Activated naive CD4-positive, alpha-beta T cell treated with anti-CD3 and anti-CD28 coated beads, Interleukin-2, amount 50 U/mL, for 72 hours (primary cell): ENCODE measurements at places on chromosomes 5 and 9. TPM values are rescaled to one million over a fixed set of nuclear protein-coding genes. Genes with fewer than 3 reads are reported as not detected.
A peak's percentile ranks its signal among the peaks of the same experiment; 100 is the strongest.

CCNO gene
- not detected for total RNA-seq

ZNG1F gene
- 18.1 TPM for total RNA-seq

PPP3R2 gene
- not detected for total RNA-seq

CDO1 gene
- not detected for total RNA-seq

EPB41L4A gene
- total RNA-seq, result not detected

NPR3 gene
- not detected for total RNA-seq

GLRA1 gene
- total RNA-seq, result not detected

DNA sequence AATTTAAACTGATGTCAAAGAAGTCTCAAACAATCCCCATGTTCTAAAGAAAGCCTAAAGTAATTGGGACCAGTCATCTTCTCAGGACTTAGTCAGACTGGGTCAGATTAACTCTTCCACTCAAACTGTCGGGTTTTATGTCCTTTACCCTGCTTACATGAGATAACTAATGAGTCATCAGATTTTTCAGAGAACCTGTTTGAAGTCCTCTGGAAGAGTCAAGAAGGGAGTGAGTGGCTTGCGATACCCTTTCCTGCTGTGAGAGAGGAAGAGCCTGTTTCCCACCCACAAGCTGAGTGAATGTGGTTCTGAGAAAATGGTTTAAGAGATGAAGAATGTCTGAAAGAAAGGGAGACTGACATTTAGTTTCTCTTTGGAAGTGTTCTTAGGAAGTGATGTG, 1866.7 kb upstream of the C9orf72 start:
- no peak for DNase-seq

DNA sequence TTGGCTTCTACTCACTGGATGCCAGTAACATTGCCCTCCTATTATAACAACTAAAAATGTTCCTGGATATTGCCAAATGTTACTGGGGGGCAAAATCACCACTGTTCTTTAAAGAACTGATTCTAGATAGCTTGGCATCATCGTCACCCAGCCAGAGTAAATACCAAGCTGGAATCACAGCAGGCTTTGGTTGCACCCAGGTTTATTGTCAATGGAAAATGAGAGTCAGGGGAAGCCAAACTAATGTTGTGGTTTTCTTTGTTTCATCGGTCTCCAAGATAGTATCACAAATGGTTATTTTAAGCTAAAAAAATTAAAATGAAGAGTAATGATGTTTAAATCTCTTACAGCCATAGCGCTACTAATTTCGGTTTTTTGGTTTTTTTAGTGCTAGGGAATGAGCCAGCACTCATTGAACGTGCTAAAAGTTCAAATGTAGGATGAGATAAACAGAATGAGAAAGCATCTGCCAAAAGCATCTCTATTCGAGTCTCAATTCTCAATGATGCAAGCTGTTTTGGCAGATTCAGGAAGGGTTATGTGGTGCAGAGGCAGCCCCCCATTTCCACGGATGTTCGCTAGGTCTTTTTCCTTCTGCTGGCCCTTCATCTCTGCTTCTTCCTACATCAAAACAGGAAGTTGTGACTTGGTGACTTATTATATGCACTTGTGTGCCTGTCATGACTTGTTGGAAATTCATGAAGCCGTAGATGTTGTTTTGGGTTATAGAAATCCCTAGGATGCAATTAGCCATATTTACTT, 558.0 kb downstream of the EBF1 start:
- DNase-seq, result no peak

DNA sequence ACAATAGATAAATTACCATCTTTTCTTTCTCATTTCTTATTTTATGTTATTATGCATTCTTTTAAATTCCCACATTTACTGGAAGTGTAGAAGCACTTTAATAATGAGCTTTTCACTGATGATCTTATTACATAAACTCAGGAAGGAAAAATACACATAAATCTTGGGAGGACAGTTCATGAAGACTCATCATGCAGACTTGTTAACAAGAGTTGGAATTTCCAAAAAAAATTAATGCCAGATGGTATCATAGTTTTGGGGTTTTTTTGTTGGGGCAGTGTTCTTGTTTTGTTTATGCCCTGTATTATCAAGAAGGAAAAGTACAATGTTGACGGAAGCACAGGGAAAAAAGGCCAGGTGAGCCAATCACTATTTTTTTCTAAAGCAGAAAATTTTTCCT, 35.1 kb downstream of the CEMIP2 start:
- DNase-seq, result no peak

- no peak for DNase-seq
Observed at GRCh38 chr9:94600258-94600657, 6.6 kb upstream of the FBP2 start.

- DNase-seq, result no peak
Observed at GRCh38 chr9:84258371-84258770, 82.2 kb downstream of the SLC28A3 start.

DNA sequence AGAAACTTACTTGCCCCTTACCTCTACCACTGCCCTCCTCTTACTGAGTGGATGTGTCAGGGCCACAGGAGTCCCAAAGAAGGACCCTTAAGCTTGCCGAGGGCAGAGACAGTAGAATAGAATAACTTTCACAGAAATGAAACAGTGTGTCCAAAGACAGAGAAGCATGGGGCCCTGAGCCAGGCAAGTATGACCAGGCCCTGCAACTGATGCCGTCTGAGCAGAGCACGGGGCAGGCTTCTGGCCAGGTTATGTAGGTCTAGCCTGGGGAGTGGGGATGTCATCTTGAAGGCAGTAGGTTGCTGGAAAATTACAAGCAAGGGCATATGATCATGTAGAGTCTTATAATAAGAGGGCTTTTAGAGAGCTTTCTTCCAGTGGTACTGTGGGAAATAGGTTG, 415.4 kb downstream of the KDM4C start:
- DNase-seq, result no peak

DNA sequence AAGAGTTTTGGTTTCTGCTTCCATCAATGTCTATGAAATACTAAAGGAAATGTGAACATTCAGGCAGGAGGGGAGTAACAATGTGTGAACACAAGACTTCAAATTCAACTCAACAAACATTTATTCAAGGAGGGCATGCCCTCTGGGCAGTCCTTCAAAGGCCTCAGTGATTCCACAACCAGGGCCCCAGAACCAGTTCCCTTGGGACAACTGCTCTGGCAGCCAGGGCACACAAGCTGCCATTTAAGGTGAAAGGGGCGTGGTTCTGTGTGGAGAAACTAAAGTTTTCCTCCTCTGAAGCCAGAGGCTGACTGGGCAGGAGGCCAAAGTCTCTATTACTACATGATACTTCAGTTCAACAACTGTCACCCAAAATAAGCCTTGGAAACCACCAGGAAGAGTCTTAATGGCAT, 3.2 kb downstream of the RBM18 start:
- no peak for DNase-seq

- DNase-seq, result no peak
Observed at GRCh38 chr9:31807574-31808256, 576.7 kb upstream of the ACO1 start.

DNA sequence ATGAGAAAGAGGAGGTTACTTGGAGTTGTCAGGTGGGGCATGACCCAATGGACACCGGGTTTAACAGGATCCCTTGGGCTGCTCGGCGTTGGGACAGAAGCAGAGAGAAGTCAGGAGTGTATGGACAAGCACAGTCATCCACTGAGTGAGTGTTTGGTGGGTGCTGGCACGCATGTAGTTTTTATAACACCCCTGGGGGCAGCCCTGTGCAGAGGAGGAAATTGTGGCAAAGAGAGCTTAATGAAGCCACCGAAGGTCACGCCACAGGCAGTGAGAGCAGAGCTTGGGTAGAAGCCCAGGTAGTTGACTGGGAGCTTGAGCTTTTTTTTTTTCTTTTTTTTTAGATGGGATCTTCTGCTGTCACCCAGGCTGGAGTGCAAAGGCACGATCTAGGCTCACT, 43.2 kb upstream of the IER5L start:
- DNase-seq, result no peak

DNA sequence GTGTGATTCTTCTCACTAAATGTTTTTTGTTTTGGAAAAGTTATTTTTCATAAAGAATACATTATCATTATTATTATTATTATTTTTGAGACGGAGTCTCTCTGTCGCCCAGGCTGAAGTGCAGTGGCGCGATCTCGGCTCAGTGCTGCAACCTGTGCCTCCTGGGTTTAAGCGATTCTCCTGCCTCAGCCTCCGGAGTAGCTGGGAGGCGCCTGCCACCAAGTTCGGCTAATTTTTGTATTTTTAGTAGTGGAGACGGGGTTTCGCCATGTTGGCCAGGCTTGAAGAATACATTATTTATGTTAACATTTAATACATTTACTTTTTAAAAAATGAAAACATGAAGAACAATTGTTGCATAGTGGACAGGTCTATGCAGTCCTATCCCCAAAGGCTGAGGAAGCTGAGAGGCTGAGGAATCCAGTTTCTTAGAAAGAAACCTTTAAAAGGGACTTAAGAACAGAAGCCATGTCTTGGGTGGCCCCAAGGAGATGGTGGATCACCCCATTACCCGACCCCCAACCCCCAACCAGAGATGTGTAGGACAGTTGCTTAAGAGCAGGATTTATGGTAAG, 2.0 kb downstream of the TMEM38B start:
- DNase-seq, result no peak

- DNase-seq, result no peak
Observed at GRCh38 chr5:35847491-35847890, 9.2 kb upstream of the IL7R start.

- DNase-seq, result no peak
Observed at GRCh38 chr9:95090871-95091577, 226.5 kb downstream of the FANCC start.

GRCh38 chr9:127360829-127361228, 36.1 kb upstream of the SLC2A8 start:
- DNase-seq, result no peak

DNA sequence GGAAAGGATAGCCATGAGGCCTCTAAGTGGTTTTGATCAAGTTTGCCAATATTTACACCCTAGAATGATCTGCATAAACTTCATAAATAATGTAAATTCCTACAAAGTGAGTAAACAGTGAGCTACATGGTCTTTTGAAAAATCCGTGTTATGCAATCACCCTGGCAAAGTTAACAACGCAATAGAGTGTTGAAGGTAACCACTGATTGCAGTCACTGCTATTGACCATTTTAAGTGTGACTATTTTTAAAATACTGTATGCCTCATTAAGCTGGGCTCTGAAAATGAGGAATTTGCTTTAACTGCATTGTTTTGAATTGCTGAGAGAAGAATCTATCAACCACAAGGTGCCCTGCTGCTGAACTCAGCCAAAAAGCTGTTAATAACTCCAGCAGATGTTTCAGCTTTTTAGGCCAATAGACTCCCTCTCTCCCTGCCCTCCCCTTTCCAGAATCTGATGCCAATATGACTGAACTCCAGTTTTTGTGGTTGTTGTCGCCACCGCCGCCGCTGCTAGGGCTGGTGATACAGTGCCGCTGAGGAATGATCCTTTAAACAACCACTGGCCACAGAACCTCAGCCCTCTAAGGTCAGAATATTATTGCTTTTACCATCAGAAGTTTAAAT, 35.3 kb upstream of the SMARCA2 start:
- no peak for DNase-seq

DNA sequence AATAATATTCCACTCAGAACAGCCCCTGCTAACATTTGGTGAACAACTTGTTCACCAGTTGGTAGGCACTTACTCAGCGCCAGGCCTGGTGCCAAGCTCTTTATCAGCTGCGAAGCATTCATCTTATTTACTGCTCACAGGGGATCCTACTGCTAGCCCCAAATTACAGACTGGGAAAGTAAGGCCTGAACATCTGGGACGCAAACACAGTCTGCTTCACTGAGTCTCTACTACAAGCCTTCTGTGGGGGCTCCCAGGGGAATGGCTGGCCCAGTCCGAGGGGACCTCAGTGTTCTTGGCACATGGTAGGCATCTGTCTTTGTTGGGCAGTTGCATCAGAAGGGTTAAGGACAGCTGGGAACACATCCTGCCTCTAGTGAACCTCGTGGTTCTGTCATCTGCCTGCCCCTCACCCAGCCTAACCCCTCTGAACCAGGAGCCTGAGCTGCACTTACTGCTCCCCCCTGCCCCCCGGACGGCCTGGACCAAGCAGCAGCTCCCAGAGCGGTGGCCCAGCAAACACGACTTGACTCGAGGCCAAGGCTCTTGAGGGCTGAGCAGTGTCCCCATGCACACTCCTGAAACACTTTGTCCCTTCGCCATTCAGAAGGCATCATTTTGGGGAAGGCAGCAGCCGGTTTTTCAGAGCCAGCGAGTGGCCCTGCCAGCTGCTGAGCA, at the start of gene PHYHD1:
TSS of gene PHYHD1 (plus strand) at position 602 of the 678 bp plus-strand sequence. CDS start 1,342 bp downstream, outside the sequence.
- DNase-seq, result no peak

- DNase-seq, result peak; percentile 60
Observed at GRCh38 chr5:53031695-53032096, 42.5 kb downstream of the ITGA2 start.

DNA sequence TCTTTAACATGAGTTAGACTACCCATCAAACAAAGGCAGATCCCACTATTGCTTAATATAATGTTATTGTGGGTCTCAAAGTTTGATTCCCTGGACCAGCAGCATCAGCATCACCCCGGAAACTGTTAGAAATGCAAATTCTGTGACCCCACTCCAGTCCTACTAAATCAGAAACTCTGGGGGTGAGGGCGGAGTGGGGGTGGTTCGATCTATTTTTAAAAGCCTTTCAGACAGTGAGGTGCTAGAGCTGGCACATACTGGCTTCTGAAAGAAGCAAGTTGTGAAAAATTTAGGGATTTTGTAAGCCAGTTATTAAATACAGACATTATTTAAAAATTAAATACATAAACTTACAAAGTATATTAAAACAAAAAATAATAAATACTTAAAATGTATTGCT, 513.2 kb downstream of the NFIB start:
- DNase-seq, result no peak

DNA sequence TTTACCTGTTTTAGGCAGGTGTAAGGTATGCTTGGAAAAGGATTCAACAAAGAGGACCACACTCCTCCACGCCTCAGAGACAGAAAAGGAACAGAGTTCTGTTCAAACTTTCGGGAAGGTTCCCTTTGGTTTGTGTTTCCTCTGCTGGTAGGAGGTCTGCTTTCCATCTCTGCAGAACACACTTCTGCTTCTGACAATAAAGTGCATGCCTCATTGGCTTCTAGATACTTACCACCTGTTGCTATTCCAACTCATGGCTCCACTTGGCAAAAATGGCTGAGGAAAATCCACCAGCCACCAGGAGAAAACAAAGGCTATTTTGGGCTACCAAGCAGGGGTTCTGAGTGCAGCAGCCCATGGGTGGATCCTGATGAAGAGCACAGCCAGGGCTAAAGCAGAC, 112.7 kb downstream of the NRG2 start:
- DNase-seq, result no peak
